Left renal pelvis (tissue), 4 donors: ENCODE measurements at places on chromosomes 2 and 18.

DNA sequence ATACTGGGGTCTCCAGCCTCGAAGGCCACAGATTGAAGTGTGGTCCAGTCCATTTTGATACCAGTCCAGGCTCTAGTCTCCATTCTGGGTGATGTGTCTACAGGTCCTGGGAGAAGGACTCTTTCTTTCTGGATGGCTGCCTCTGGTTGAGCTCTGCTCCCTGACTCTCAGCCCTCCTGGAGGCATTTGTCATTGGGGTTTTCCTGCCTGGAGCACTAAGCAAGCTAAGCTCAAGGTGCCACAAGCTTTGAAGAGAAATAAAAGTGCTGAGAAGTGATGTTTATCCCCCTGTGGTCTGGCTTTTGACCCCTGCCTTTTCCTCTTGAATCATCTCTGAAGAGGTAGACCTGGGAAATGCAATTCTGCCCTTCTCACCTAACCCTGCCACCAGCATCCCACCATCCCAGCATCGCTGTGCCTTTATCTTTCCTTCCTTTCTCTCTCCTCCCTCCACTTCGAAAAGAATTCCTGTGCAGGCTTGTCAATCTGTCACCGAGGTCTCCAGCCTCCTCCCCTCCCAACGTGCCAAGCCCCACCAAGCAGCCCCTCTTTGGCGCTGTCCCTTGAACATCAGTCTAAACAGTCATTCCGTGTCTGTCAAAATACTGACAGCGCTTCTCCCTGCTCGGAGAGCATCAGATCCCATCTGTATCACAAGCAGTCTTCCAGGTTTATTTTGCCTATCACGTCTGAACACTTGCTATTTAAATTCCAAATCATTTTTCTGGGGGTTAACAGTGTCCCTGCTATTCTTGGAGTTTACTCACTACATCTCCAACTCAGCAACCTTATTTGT, 334.6 kb upstream of the SLC14A2 start:
- DNase-seq, result no peak

DNA sequence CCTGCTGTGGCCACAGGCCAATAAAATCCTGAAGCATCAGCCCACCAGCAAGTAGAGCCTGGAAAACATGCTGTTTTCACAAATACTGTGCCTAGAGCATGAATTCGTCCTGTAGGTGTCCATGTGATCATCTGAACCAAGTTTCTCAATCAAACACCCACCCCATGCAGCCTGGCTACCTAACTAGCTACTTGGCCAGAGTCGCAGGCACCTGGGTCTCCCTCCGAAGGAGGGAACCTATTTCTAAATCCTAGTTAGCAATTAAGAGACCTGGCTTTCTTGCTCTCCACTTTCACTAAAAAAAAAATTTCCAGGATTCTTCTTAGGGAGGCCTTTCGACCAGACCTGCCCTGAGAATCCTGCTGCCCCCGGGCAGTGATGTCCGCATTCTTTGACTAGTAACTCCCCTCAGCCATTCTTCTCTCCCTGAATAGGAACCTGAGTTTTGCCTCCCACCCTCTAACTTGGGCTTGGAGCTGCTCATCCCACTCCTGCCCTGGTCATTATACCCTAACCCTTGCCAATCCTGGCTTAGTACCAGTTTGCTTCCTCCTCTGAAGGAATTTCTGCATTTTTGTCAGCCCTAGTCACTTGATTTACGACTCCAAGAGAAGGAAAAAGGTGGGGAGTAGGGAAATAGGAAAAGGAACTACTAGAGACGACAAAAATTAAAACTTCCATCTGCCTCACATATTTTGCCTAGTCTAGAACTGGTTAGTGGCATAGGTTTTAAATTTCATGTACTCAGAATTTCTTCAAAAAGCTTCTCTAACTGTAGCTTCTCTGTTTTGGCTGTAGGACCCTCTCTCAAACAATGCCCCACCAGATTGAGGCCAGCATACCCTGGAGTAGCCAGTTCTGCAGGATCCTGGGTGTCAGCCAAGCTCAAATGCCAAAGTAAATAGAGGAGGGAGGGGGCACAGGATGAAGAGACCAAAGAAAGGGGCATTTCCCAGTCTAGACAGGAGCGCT, 25.4 kb upstream of the TANK start:
- DNase-seq, result no peak

DNA sequence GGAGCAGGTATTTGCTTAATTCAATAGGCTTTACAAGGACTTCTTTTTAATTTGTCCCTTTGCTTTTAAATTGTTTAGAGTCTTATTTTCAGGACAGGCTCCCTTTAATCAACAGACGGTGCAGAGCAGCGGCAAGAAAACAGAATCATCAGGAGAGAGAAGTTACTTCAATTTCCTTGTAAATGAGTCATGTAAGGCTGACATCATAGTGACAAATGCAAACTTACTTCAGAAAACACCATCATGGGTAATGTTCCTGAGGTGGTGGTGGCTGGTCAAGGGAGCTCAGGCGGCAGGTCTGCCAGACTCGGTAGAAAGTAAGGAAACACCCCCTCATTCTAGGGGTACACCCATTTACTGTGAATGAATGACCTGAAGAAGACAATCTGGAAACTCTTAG, 395.1 kb downstream of the FBXO15 start:
- no peak for DNase-seq

DNA sequence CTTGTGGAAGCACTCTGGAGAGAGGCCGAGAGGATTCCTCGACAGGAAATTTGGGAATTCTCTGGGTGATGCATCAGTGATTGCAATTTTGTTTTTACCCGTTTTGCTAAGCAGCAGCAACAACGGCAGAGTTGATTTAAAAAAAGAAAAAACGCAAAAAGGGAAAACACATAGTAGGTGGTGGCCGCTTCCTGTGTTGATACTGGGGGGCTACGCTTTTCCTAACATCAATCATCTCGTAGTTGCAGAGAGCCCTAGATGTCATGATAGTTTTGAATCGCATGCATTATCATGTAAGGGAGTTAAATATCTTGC, 271 bp upstream of the RBM43 start:
- no peak for DNase-seq

- DNase-seq, result no peak
Measured at GRCh38 chr2:144625226-144625625, 105.3 kb upstream of the ZEB2 start.

DNA sequence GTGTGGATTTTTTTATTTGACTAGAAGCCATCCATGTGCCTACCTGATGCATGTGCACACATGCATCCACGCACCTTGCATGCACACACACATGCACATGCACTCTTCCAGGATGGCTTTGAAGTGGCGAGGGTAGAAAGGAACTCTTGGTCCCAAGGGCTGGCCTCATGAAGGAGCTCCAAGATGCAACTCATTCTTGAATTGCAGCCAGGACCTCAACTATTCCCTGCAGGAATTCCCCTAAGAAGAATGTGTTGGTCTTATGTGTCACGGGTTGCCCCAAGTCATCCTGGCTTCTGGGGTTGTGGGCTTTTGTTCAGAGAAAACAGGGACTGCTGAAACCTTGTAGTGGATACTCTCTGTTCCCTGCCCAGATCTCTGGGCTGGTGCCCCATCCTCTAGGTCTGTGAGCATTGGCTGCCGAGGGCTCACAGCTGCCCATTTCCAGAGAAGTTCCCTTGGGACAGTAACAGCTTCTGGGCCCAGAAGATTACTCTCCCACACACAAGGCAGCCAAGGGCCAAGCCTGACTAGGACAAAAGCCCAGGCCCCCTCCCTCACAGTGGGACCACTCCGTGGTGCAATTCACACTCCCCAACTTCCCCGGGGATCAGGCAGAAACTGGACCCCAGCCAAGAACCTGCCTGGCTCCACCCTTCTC, 137.6 kb downstream of the COPS8 start:
- DNase-seq, result no peak

DNA sequence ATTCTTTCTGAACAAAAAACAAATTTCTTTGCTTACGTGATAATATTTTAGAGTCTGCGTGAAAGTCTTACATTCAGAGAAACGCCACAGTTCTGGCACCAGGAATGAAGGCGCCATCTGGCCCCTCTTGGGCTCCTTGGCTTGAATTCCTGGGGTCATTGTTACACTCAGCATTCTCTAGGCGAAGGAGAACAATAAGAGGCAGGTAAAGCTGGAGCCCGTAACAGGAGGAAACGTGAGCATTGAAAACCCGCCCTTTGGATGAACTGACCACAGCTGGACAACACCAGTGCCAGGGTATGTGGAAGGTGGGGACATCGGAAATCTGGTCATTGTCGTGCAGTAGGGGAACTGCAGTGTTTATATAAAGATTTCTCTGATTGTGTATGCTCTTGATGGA, 144.8 kb downstream of the RNF152 start:
- DNase-seq, result no peak

DNA sequence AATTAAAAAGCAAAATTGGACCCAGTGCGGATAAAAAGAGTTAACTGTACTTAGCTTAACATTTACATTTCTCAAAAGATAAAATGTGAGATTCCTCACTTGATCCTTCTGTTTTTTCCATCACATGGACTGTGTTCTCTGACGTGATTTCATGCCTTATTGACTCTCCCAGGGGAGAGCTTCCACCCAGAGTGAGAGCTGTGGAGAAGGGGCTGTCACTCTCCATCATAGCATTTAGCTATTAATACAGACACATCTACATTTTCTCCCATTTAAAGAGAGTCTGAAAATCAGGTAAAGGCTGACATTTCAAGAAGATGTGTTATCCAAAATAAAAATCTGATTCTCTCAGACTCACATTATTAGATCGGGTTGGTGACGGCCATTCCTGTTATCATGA, 493.8 kb downstream of the FBXO15 start:
- DNase-seq, result no peak

GRCh38 chr18:59446012-59446411, 86.9 kb upstream of the LMAN1 start:
- DNase-seq, result no peak

- DNase-seq, result no peak
Measured at GRCh38 chr2:194494401-194494800, 1162.6 kb upstream of the SLC39A10 start.

DNA sequence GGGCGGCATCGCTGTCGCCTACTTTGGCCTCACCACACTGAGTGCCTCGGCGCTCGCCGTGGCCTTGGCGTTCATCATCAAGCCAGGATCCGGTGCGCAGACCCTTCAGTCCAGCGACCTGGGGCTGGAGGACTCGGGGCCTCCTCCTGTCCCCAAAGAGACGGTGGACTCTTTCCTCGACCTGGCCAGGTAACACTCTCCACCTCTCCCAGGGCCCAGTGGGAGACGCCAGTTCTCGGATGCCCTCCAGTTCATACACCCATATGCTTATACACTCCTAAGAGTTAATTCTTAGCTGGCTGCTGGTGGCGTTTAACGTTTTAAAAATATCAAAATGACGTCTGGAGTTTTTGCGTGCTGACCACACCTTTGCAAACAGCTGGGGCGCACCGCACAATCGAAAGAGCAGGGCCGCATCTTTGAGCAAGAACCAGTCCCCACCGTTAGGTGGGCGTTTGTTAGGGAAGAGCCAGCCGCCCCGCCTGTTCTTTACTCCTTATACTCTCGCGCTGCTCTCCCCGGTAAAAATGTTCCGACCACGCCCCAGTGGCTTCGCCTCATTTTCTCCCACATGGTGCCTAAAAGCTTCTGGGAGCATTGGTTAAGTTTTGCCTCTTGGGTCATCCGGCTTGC, 899 bp downstream of the SLC1A4 start:
- no peak for DNase-seq

DNA sequence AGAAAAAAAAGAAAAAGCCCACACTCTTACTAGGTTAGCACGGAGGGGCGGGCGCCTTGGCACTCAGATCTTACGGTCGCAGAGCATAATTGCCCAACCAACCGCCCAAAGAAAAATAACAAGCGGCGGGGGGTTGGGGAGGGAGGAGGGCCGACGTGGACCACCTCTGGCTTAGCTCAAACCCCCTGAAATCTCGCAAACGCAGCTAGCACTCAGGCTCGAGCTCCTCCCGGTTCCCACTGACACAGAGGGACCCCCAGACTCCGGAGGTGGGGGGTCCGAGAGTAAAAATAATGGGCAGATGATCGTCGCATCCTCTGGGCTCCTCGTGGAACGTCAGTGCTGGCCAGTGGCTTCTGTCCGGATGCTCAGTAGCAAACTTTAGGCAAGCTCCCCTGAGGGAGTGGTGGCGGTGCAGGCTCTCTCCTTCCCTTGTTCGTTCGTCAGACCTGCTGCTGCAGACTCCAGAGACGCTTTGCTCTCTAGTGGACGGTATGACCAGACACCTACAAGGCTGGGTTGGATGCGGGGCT, 12.0 kb downstream of the CATIP start:
- no peak for DNase-seq

DNA sequence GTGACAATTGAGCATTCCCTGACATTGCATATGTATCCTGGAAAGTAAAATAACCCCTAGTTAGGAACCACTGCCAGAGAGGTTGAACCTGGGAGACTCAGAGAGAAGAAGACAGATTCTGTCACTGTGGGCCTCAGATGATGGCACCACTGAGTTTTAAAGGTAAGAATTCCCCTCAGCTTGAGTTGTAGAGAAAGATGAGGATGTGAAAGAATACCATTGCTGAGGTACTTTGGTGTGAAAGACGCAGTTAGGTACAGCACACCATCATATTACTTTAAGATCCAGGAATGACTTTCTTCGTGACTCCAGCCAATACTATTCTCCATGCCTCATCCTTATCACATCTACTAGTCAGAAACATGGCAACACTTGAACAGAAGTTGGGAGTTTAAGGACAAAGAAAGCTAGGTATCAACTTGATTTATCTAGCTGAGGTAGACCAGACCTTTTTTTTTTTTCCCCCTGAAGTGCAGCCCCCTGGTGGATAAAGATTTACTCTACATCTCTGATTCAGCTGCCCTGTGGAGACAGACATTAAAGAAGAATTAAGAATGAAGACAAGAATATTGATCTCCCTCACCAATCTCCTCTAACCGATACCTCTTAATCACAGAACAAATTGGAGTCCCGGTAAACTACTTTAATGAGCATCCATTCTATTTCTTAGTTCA, 630.5 kb upstream of the FANCL start:
- no peak for DNase-seq

DNA sequence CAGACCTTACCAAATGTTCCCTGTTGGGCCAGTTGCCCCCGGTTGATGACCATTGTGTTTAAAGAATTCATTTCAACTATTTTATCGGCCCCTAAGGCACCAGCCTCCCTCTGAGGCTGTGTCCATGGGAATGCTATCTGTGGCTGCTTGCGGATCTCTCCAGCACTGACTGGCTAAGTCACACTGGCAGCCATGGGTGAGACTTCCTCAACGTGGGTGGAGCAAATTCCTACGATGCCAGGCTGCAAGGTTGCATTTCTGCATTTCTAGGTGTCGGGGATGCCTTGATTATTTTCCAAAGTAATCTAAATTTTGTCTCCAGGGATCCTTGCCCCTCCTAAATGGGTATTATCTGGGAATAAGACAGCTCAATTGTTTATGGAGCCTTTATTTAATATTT, 6.2 kb downstream of the CXCR4 start:
- no peak for DNase-seq

- no peak for DNase-seq
Measured at GRCh38 chr18:45317948-45318640, 297.2 kb upstream of the SLC14A2 start.
